ENCODE measurements at places on chromosomes 5 and 9.
A peak's percentile ranks its signal among the peaks of the same experiment; 100 is the strongest.

- DNase-seq: no peak
These were observed 2.1 kb upstream of the SIT1 start for GRCh38 chr9:35652829-35653209.

- DNase-seq: no peak
These were observed 47.7 kb upstream of the FCN1 start for GRCh38 chr9:134965411-134965810.

DNA sequence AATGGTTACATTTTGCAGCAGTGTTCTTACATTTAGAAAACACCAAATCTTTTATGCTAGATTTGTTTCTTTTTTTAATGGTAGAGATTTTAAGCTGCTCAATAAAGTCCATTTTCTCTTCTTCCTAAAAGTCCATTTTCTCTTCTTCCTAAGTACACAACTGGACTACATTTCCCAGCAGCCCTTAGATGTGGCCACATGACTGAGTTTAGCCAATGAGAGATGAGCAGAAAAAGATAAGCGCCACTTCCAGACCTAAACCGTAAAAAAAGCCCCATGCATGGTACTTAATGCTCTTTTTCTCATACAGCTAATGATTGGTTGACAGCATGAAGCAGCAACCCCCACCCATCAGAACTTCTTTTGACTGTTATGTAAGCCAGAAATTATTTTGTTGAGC lies 206.7 kb downstream of the FAM114A2 start:
- no peak for DNase-seq

DNA sequence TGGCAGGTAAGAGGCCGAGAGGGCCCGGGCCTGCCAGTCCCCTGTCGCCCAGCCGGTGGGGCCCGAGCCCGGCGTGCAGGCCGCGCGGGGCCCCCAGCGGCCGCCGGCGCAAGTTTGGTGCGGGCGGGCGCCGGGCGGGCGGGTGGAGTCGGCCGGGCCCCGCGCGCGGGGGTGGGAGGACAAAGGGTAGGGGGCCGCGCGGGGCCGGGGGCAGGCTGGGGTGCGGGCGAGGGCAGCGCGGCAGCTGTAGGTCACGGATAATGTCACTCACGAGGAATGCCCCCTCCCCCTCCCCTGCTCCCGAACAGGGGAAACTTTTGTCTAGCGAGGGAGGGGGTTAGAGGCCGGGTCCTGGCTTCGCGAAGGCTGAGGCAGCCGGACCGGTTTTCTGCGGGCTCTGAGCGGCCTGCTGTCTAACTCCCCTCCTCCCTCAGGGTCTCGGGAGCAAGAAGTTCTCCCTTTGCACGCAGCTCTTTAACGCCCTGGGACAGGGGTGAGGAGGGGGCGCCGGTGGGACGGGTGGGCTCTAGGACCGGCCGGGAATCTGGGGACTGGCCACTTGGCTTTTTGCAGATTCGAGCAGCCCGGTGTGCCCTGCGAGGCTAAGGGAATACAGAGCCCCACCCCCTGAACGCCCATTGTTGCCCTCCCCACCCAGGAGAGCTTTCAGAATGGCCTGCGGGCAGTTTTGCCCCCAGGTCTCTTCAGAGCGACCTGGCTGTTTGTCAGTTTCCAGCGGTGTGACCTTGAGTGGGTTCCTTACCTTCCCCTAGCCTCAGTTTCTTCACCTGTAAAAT lies 21.3 kb upstream of the NDST1 start:
- peak; percentile 42 for DNase-seq

DNA sequence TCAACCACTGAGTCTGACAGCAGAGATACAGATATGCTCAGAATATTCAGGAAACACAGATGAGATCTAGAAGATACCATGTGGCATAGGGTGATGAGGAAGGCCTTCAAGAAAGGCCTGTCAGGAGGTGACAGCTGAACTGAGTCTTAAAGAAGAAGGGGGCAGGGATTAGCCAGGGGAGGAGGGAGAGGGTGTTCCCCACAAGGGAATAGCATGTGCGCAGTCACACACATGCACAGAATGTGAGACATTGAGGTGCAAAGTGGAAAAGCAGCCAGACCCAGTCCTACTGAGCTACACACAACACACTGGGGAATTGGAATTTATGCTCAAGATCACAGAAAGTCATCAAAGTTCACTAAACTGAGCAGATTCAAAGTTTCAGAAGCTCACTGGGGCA lies 3.0 kb upstream of the SLC25A48 start:
- DNase-seq: no peak

DNA sequence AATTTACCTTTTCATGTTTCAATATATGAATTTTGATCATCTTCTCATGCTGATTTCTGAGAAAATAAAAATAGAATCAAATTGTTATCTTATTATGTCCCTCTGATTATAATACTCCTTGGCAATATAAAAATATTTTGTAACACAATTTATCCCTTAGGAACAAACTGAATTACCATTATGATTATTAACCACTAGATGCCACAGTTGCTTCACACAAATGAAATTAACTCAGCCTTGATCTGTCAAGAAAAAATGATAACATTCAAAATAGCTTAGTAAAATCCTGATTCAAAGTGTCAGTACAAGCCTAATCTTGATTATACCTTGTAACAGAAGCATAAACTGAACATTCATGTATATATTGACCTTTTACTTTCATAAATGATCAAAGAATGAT lies 4.8 kb upstream of the CHSY3 start:
- no peak for DNase-seq

- no peak for DNase-seq
These were observed 29.6 kb upstream of the PITX1 start for GRCh38 chr5:135063511-135064234.

GRCh38 chr5:153987301-153987700 lies 51.4 kb downstream of the FAM114A2 start:
- DNase-seq: no peak

DNA sequence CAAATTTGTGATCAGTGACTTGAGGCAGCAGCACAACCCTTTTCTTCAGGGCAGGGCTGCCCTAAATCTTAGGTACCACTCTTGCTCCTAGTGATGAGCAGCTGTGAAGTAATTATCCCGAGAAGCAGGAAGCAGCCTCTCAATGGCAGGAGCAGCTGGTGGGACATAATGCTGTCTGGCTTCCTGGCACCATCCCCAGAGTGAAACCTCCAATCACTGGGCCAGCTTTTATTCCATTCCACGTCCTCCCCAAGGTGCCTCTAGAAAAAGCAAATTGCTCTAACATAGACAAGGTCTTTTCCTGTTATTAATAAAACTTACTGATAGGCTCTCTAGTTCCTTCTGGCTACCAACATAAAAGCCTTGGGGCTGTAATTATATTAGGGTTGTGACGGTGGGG lies 154.0 kb downstream of the FRMD3 start:
- no peak for DNase-seq

- no peak for DNase-seq
These were observed 212.2 kb upstream of the ACO1 start for GRCh38 chr9:32172256-32172655.

- DNase-seq: no peak
These were observed 138.8 kb downstream of the LRRC70 start for GRCh38 chr5:62717301-62717933.

GRCh38 chr5:10572451-10572850 lies 8.6 kb downstream of the ANKRD33B start:
- no peak for DNase-seq

DNA sequence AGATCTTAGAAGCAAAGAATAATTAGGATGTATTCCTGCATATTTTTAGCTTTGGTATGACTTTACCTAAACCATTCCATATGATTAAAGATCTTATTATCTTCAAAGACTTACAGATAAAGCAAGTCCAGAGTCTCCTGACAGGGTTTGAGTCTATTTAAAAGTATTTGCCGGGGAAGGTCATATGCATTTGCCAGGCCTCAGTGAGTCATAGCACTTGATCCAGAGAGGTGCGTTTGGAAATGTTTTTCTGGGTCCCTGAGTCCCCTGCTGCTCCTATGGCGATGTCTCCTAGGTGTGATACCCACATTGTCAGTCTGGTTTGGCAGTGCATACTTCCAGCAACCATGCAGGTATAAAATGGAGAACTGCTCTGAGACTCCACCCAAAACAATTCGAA lies 217.0 kb downstream of the FBXL7 start:
- DNase-seq: no peak

GRCh38 chr5:145160679-145161078 lies 674.5 kb downstream of the PRELID2 start:
- DNase-seq: no peak

- DNase-seq: no peak
These were observed 82.6 kb downstream of the GCNT4 start for GRCh38 chr5:74969726-74970125.

DNA sequence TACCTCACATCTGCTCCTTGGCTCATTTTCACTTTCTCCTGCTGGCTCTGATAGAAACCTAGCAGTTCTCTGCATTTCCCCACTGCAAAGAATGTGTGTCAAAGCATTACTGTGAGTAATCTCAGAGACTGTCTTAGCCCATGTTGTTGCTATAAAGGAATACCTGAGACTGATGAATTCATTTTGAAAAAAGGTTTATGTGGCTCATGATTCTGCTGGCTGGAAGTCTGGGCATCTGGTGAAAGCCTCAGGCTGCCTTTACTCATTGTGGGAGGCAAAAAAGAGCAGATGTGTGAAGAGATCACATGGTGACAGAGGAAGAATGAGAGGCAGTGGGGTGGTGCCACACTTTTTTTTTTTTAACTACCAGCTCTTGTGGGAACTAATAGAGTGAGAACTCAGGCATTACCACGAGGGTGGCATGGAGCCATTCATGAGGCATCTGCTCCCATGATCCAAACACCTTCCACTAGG lies 191.6 kb upstream of the CTNND2 start:
- DNase-seq: no peak

- DNase-seq: no peak
These were observed 125.0 kb downstream of the EPB41L4A start for GRCh38 chr5:112294126-112294525.

GRCh38 chr9:110958847-110959246 lies 79.4 kb downstream of the LPAR1 start:
- DNase-seq: no peak

GRCh38 chr5:98763001-98763630 lies 10.3 kb upstream of the RGMB start:
- DNase-seq: no peak

DNA sequence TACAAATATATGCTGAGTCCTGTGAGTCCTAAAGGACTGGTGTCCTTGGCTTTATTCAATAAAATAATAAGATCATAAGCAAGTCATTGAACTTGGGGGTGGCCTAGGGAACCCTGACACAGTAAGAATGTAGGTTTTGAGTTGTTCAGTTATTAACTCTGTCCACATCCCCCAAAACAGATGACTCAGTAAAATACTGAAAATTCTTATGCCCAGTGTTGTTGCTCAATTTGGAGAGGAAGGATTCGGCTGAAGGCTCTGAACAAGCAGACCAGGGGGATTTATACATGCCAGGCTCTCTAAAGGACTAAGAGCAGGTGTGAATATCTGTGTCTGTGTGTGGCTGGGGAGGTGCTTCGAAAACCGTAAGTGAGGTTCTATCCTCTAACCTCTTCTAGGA lies 173.7 kb downstream of the RMI1 start:
- no peak for DNase-seq

DNA sequence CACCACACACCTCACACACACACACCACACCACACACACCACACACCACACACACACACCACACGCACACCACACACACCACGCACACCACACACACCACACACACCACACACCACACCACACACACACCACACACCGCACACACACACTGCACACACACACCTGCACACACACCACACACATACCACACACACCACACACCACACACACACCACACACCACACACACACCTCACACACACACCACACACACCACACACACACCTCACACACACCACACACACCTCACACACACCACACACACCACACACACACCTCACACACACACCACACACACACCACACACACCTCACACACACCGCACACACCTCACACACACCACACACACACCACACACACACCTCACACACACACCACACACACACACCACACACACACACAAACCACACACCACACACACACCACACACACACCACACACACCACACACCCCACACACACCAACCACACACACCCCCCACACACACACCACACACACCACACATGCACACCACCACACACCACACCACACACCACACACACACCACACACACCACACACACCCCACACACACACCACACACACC lies 73.7 kb downstream of the ARHGEF37 start:
- DNase-seq: no peak
